Lung (tissue), 17 donors: ENCODE measurements at places on chromosomes 2 and 18.

GRCh38 chr18:2847317-2848246 is 776 bp downstream of the EMILIN2 start:
- H3K27me3 ChIP-seq: peaks cover 54% of the 10 kb centered on the region
- peak overlapping the region; percentile 36 for H3K4me3 ChIP-seq
- DNase-seq: peak; percentile 27

- no peaks in the 10 kb centered on the region for H3K27me3 ChIP-seq
- no peak overlapping the region for H3K4me3 ChIP-seq
- DNase-seq: no peak
- no peaks in the 10 kb centered on the region for H3K4me1 ChIP-seq
These were observed 97.4 kb upstream of the DDX18 start for GRCh38 chr2:117717072-117717471.

GRCh38 chr2:211093743-211094303 is 537.4 kb downstream of the CPS1 start:
- H3K4me3 ChIP-seq: no peak overlapping the region
- no peaks in the 10 kb centered on the region for H3K36me3 ChIP-seq
- H3K27me3 ChIP-seq: no peaks in the 10 kb centered on the region
- H3K27ac ChIP-seq: no peak overlapping the region
- no peak for DNase-seq
- H3K4me1 ChIP-seq: no peaks in the 10 kb centered on the region

DNA sequence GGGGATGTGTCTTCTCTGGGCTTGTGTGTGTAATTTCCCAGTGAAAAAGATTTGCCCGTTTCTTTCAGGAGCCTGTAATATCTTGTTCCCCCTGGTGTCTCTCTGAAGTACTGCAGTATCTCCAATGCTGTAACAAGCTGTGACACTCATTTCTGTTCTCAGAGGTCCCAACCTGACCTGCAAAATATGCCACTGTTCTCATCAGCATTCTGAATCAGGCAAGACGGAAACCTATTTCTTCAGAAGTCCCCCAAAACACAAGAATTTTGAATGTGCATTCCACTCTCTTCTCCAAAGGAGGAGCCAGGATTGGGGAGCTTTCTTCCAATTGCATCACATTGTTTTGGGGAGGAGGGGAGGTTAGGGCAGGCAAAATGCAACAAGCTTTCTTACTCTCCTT is 77.0 kb upstream of the CNGA3 start:
- no peaks in the 10 kb centered on the region for H3K4me1 ChIP-seq
- no peak overlapping the region for H3K4me3 ChIP-seq
- peak; percentile 49 for DNase-seq
- H3K27me3 ChIP-seq: no peaks in the 10 kb centered on the region

GRCh38 chr2:216936954-216937357 is 77.1 kb upstream of the TNP1 start:
- H3K4me1 ChIP-seq: peaks cover 9% of the 10 kb centered on the region
- DNase-seq: no peak
- H3K36me3 ChIP-seq: no peaks in the 10 kb centered on the region
- H3K27ac ChIP-seq: no peak overlapping the region
- no peak overlapping the region for H3K4me3 ChIP-seq

DNA sequence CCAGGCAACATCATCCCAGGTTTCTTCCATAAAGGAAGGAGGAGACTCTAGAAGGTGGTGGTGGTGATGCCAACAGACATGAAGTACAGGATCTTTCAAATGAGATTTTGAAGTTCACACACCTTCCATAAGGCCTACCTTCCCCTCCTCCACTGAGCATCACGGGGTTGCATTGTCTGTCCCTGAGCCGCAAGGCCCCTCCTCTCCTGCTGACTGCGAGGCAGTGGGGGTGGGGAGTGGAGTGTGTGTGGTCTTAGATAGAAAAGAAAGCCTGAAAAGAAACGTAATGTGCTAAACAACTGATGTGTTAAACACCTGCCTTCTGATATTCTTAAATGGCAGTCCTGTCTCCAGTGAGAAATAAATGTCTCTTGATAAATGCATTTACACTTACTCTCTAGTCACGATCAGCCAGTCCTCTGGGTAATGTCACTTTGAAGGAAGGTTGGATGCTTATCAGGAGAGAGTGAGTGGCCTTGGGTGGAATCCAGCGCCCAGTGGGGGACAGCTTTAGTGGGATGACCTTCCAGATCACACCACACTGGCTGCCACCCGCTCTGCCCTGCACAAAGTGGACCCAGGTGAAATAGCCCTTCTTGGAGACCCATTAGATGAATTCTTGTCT is 5.5 kb upstream of the SCYGR5 start:
- H3K4me1 ChIP-seq: no peaks in the 10 kb centered on the region
- no peak for DNase-seq
- H3K27me3 ChIP-seq: no peaks in the 10 kb centered on the region
- no peak overlapping the region for H3K27ac ChIP-seq
- no peaks in the 10 kb centered on the region for H3K36me3 ChIP-seq

GRCh38 chr2:28318462-28319117 is 74.1 kb upstream of the FOSL2 start:
- no peak overlapping the region for H3K27ac ChIP-seq
- H3K4me3 ChIP-seq: no peak overlapping the region
- H3K4me1 ChIP-seq: no peaks in the 10 kb centered on the region
- no peaks in the 10 kb centered on the region for H3K27me3 ChIP-seq
- H3K36me3 ChIP-seq: no peaks in the 10 kb centered on the region
- no peak for DNase-seq

GRCh38 chr2:15253835-15254286 is 307.3 kb downstream of the NBAS start:
- no peak for DNase-seq
- no peak overlapping the region for H3K27ac ChIP-seq
- H3K4me3 ChIP-seq: no peak overlapping the region
- H3K4me1 ChIP-seq: no peaks in the 10 kb centered on the region
- H3K36me3 ChIP-seq: no peaks in the 10 kb centered on the region

GRCh38 chr2:143133783-143134182 is 4.6 kb downstream of the ARHGAP15 start:
- no peak for DNase-seq
- no peak overlapping the region for H3K4me3 ChIP-seq
- no peak overlapping the region for H3K27ac ChIP-seq
- no peaks in the 10 kb centered on the region for H3K36me3 ChIP-seq
- H3K4me1 ChIP-seq: no peaks in the 10 kb centered on the region

DNA sequence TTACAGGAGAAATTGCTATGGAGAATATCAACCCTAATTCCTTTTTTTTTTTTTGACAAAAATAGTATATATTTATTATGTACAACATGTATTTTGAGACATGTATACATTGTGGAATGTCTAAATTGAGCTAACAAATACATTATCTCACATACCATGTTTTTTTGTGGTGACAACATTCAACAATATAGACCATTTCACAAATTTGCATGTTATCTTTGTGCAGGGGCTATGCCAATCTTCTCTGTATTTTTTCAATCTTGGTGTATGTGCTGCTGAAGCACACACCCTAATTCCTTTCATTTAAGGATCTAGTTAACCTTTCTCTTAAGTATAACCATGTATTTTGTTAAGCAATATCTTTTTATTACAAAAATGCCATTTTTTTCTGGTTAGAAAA is 13.2 kb downstream of the SLC39A10 start:
- H3K4me3 ChIP-seq: no peak overlapping the region
- H3K27ac ChIP-seq: no peak overlapping the region
- H3K36me3 ChIP-seq: no peaks in the 10 kb centered on the region
- no peak for DNase-seq
- peaks cover 3% of the 10 kb centered on the region for H3K4me1 ChIP-seq

DNA sequence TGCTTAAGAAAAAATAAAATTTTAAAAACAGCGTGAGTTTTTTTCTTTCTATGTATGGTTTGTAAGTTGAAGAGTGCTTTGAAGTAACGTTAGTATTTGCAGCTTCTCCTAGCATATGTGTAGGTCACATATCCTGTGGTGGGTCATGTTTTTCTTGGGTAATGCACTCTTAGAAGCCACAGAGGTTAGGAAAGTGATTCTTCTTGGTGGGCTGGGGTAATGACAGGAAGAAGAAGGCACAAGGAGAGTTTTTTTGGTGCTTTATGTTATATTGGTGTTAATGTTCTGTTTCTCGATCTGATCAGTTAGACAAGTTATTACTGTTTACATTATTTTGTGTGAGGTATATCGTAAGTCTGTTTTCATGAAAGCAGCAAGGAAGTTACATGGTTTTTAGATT is 109.0 kb downstream of the ICA1L start:
- peak; percentile 72 for DNase-seq
- no peak overlapping the region for H3K4me3 ChIP-seq
- peaks cover 15% of the 10 kb centered on the region for H3K36me3 ChIP-seq
- no peaks in the 10 kb centered on the region for H3K27me3 ChIP-seq
- H3K4me1 ChIP-seq: no peaks in the 10 kb centered on the region
- H3K27ac ChIP-seq: no peak overlapping the region

DNA sequence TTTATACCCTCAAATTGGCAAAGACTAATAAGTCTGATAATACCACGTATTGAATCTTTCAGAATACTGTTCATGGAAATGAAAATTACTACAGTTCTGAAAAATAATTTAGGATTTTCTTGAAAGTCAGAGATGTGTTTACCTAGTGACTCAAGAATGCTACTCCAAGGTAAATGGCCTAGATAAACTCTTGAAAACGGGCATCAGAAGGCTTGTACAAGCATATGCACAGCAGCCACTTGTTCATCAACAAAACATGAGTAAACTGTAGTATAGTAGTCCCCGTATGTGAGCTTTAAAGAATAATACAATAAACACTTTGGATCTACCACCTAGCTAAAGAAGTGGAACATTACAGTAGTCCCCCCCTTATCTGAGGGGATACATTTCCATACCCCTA is 157.5 kb downstream of the THADA start:
- no peak overlapping the region for H3K4me3 ChIP-seq
- H3K27ac ChIP-seq: no peak overlapping the region
- DNase-seq: no peak
- no peaks in the 10 kb centered on the region for H3K27me3 ChIP-seq
- H3K36me3 ChIP-seq: no peaks in the 10 kb centered on the region
- no peaks in the 10 kb centered on the region for H3K4me1 ChIP-seq

DNA sequence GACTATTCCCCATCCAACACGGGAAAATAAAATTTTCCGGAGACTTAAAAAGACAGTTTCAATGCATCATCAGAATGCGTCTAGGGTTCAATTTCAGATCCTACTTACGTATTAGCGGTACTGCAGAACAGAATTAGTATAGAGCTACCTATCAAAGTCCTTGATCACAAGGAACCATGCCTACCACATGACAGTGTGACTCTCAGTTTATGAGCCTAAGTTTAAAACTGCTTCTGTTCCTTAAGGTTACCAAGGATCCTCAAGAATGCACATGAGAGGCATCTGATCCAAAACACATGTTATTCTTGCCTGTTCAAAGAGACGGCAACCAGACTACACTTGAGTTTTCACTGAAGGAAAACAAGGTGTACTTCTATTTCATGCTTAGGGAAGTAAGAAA is 369.7 kb downstream of the EPHA4 start:
- no peak overlapping the region for H3K4me3 ChIP-seq
- H3K27ac ChIP-seq: no peak overlapping the region
- no peaks in the 10 kb centered on the region for H3K4me1 ChIP-seq
- DNase-seq: no peak

DNA sequence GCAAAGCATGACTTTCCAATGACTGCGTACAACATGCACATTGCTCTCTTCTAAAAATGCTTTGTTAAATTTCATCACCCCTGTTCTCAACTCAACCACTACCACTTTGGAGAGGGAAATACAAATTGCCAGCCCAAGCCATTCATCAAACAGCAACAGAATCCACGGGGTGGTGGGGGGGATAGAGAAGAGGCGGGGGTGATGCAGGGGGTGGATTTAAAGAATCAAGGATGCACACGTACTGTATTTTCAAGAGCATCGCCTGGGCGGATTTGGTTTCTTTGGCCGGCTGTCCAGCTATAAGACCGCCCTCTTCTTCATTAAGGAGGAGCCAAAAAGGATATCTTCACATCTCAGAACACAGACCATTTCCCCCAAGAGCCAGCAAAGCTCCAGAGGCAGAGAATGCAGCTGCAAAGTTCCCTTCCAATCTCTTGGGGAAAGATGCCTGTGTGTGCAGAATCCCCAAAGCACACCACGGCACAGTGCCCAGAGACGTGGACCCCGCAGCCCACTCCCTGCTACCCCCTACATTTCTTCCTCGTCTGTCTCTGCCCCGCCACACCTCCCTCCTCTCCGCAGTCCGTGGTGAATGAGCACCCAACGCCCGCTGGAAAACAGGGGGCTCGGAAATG is 977 bp downstream of the SLC8A1 start:
- peaks cover 7% of the 10 kb centered on the region for H3K4me1 ChIP-seq
- H3K36me3 ChIP-seq: no peaks in the 10 kb centered on the region
- DNase-seq: peak; percentile 82
- no peaks in the 10 kb centered on the region for H3K27me3 ChIP-seq
- H3K27ac ChIP-seq: peak overlapping the region; percentile 43

GRCh38 chr18:60249388-60249787 is 123.2 kb downstream of the MC4R start:
- no peak overlapping the region for H3K27ac ChIP-seq
- no peaks in the 10 kb centered on the region for H3K36me3 ChIP-seq
- H3K27me3 ChIP-seq: no peaks in the 10 kb centered on the region
- no peaks in the 10 kb centered on the region for H3K4me1 ChIP-seq
- no peak overlapping the region for H3K4me3 ChIP-seq

- no peak for DNase-seq
- no peak overlapping the region for H3K27ac ChIP-seq
- no peaks in the 10 kb centered on the region for H3K36me3 ChIP-seq
- no peak overlapping the region for H3K4me3 ChIP-seq
- H3K4me1 ChIP-seq: no peaks in the 10 kb centered on the region
These were observed 1118.3 kb upstream of the DDX18 start for GRCh38 chr2:116696223-116696622.

- no peak for DNase-seq
- no peak overlapping the region for H3K4me3 ChIP-seq
- no peaks in the 10 kb centered on the region for H3K27me3 ChIP-seq
- H3K27ac ChIP-seq: no peak overlapping the region
These were observed 136.2 kb upstream of the MGAT5 start for GRCh38 chr2:134117676-134118075.

DNA sequence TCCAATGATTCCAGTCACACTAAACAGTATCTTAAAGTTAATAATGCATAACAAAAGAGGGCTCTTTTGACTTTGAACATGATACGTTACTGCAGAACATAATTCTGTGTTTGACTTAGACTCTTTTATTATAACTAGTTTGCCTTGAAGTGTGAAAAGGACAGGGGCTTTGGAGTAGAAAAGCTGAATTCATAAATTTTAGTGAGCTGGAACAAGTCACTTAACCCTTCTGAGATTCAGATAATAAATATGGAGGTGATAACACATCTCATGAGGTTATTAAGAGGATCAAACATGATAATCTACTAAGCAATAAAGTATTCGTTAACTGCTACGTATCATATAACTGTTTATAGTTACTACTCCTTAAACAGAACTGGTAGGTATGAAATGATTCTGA is 44.7 kb upstream of the FLACC1 start:
- H3K27me3 ChIP-seq: no peaks in the 10 kb centered on the region
- no peaks in the 10 kb centered on the region for H3K36me3 ChIP-seq
- DNase-seq: no peak
- H3K27ac ChIP-seq: no peak overlapping the region

GRCh38 chr18:61755555-61755954 is 137.3 kb downstream of the RNF152 start:
- no peak overlapping the region for H3K4me3 ChIP-seq
- no peak for DNase-seq
- H3K4me1 ChIP-seq: peaks cover 4% of the 10 kb centered on the region
- H3K36me3 ChIP-seq: no peaks in the 10 kb centered on the region
